ENCODE measurements at places on chromosomes 3 and 15. TPM values are rescaled to one million over a fixed set of nuclear protein-coding genes. Genes with fewer than 3 reads are reported as not detected.

The TOPAZ1 gene
- total RNA-seq, result not detected

The CRABP1 gene
- total RNA-seq, result 127 TPM

The IL5RA gene
- not detected for total RNA-seq

The ANKRD63 gene
- 0.74 TPM for total RNA-seq

The PYGO1 gene
- total RNA-seq, result 0.52 TPM

- H3K27me3 ChIP-seq, result no peaks in the 10 kb centered on the region
- H3K27ac ChIP-seq, result no peak overlapping the region
- H3K4me1 ChIP-seq, result no peaks in the 10 kb centered on the region
- no peak for DNase-seq
- peaks cover 6% of the 10 kb centered on the region for H3K36me3 ChIP-seq
Observed at GRCh38 chr3:194460566-194460965, 26.2 kb downstream of the ATP13A3 start.

- no peak overlapping the region for H3K27ac ChIP-seq
- no peak overlapping the region for H3K4me3 ChIP-seq
- no peaks in the 10 kb centered on the region for H3K36me3 ChIP-seq
- H3K4me1 ChIP-seq, result no peaks in the 10 kb centered on the region
Observed at GRCh38 chr15:25688166-25688565, 175.0 kb downstream of the ATP10A start.

DNA sequence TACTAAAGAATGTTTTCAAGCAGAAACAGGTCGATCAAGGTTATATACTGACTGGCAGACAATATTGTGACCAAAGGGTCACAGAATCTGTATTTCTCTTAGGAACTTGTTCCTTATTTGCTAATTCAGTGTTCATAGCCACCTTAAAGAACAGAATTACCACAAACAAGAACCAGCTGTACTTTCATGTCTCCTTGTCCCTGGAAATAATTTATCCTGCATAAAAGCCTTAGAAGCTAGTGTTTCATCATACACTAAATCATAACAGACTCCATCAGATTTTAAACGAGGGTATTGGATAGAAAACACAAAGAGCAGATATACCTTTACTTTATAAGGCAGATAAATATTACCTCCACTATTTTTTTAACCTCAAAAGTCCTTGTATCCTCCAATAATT is 6.4 kb downstream of the DNAJC19 start:
- H3K4me3 ChIP-seq, result no peak overlapping the region
- no peaks in the 10 kb centered on the region for H3K4me1 ChIP-seq
- H3K27me3 ChIP-seq, result no peaks in the 10 kb centered on the region
- peak overlapping the region; percentile 79 for H3K27ac ChIP-seq

GRCh38 chr3:161557445-161558150 is 61.0 kb downstream of the OTOL1 start:
- H3K36me3 ChIP-seq, result no peaks in the 10 kb centered on the region
- no peak overlapping the region for H3K4me3 ChIP-seq
- DNase-seq, result no peak
- no peak overlapping the region for H3K27ac ChIP-seq
- no peaks in the 10 kb centered on the region for H3K27me3 ChIP-seq

DNA sequence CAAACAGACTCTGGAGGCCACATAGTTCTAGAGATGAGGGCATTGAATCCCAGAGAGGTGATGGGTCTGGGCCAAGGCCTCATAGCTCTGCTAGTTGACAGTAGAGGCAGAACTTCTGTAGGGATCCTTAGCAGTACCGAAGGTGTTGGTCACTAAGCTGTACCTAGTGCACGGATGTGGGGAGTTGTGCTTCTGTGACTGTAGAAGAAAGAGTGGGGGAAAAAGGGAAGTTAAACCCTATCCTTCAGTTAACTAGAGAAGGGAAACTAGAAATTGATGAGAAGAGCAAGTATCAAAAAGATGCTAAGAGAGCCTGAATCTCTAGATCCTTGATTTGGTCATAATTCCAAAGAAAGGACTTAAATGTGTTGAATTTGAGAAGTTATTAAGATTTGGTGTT is 186.7 kb downstream of the NFKBIZ start:
- no peaks in the 10 kb centered on the region for H3K4me1 ChIP-seq
- no peaks in the 10 kb centered on the region for H3K27me3 ChIP-seq
- H3K27ac ChIP-seq, result no peak overlapping the region
- DNase-seq, result no peak

DNA sequence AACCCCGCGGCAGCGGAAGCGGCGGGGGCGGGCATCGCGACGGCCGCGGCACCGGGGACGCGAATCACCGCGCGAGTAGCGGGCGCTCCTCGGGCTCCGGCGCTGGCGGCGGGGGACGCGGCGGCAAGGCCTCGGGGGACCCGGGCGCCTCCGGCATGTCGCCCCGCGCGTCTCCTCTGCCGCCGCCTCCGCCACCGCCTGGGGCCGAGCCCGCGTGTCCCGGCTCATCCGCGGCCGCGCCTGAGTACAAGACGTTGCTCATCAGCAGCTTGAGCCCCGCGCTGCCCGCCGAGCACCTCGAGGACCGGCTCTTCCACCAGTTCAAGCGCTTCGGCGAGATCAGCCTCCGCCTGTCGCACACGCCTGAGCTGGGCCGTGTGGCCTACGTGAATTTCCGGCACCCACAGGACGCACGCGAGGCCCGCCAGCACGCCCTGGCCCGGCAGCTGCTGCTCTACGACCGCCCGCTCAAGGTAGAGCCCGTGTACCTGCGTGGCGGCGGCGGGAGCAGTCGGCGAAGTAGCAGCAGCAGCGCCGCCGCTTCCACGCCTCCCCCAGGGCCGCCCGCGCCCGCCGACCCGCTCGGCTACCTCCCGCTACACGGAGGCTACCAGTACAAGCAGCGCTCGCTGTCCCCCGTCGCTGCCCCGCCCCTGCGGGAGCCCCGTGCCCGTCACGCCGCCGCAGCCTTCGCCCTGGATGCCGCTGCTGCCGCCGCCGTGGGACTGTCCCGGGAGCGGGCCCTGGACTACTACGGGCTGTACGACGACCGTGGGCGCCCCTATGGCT is 675 bp downstream of the RBM15B start:
- H3K4me3 ChIP-seq, result peak overlapping the region; percentile 82
- peak overlapping the region; percentile 50 for H3K27ac ChIP-seq
- H3K36me3 ChIP-seq, result peaks cover 36% of the 10 kb centered on the region
- H3K27me3 ChIP-seq, result no peaks in the 10 kb centered on the region
- peak; percentile 51 for DNase-seq
- H3K4me1 ChIP-seq, result peaks cover 21% of the 10 kb centered on the region

GRCh38 chr3:195259475-195260279 is 11.3 kb downstream of the XXYLT1 start:
- H3K36me3 ChIP-seq, result no peaks in the 10 kb centered on the region
- DNase-seq, result peak; percentile 95
- peak overlapping the region; percentile 92 for H3K4me3 ChIP-seq

GRCh38 chr15:100349321-100349695 is 7.5 kb upstream of the ADAMTS17 start:
- no peaks in the 10 kb centered on the region for H3K4me1 ChIP-seq
- peak; percentile 32 for DNase-seq
- H3K36me3 ChIP-seq, result no peaks in the 10 kb centered on the region

- DNase-seq, result peak; percentile 76
- no peaks in the 10 kb centered on the region for H3K27me3 ChIP-seq
- no peaks in the 10 kb centered on the region for H3K4me1 ChIP-seq
- no peaks in the 10 kb centered on the region for H3K36me3 ChIP-seq
Observed at GRCh38 chr3:17894434-17895060, 152.1 kb upstream of the TBC1D5 start.

GRCh38 chr3:119630128-119630879 is 30.1 kb downstream of the POPDC2 start:
- no peaks in the 10 kb centered on the region for H3K27me3 ChIP-seq
- no peak overlapping the region for H3K4me3 ChIP-seq
- no peak overlapping the region for H3K27ac ChIP-seq
- no peaks in the 10 kb centered on the region for H3K4me1 ChIP-seq

DNA sequence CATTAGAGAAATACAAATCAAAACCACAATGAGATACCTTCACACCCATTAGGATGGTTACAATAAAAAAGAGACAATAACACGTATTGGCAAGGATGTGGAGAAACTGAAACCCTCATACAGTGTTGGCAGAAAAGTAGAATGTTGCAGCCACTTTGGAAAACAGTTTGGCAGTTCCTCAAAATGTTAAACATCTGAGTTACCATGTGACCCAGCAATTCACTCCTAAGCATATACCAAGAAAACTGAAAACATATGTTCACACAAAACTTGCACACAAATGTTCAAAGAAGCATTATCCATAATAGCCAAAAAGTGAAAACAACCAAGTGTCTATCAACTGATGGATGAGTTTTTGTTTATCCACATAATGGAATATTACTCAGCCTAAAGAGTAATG is 166.9 kb upstream of the FAM3D start:
- H3K4me1 ChIP-seq, result no peaks in the 10 kb centered on the region
- no peaks in the 10 kb centered on the region for H3K27me3 ChIP-seq
- H3K4me3 ChIP-seq, result no peak overlapping the region
- no peak for DNase-seq

GRCh38 chr3:75985432-75985831 is 200.1 kb upstream of the ZNF717 start:
- H3K4me3 ChIP-seq, result no peak overlapping the region
- no peak overlapping the region for H3K27ac ChIP-seq
- no peaks in the 10 kb centered on the region for H3K27me3 ChIP-seq
- DNase-seq, result no peak
- no peaks in the 10 kb centered on the region for H3K4me1 ChIP-seq

- H3K27ac ChIP-seq, result no peak overlapping the region
- H3K4me1 ChIP-seq, result peaks cover 10% of the 10 kb centered on the region
- H3K4me3 ChIP-seq, result no peak overlapping the region
- no peaks in the 10 kb centered on the region for H3K36me3 ChIP-seq
- H3K27me3 ChIP-seq, result no peaks in the 10 kb centered on the region
Observed at GRCh38 chr3:178388473-178388872, 147.8 kb upstream of the KCNMB2 start.

GRCh38 chr15:66630801-66631351 is 65.1 kb upstream of the LCTL start:
- no peaks in the 10 kb centered on the region for H3K27me3 ChIP-seq
- H3K36me3 ChIP-seq, result no peaks in the 10 kb centered on the region
- no peak for DNase-seq
- H3K4me3 ChIP-seq, result no peak overlapping the region
- H3K27ac ChIP-seq, result no peak overlapping the region

DNA sequence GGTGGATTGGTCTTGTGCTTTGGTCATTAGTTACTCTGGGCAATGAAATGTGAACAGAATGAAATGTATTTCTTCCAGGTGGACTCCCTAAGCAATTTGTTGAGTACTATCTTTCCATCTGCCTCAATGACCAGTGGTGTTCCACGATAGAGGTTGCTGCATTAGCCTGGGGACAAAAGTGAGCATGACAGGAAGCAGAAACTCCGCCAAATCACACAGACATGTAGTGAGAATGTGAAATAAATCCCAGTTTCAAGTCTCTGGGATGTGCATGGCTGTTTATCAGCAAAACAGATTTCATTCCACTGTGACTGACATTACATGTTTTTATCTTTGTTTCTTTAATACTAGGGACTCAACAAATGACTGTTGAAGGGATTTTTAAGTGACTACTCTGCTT is 63.3 kb upstream of the DCBLD2 start:
- no peaks in the 10 kb centered on the region for H3K27me3 ChIP-seq
- H3K4me3 ChIP-seq, result no peak overlapping the region
- no peak overlapping the region for H3K27ac ChIP-seq
- no peaks in the 10 kb centered on the region for H3K36me3 ChIP-seq
- H3K4me1 ChIP-seq, result no peaks in the 10 kb centered on the region

GRCh38 chr3:32449691-32450090 is 53.0 kb downstream of the CMTM6 start:
- no peak overlapping the region for H3K27ac ChIP-seq
- no peak overlapping the region for H3K4me3 ChIP-seq
- H3K27me3 ChIP-seq, result no peaks in the 10 kb centered on the region
- no peak for DNase-seq

- H3K4me1 ChIP-seq, result no peaks in the 10 kb centered on the region
- no peak overlapping the region for H3K27ac ChIP-seq
- DNase-seq, result no peak
Observed at GRCh38 chr3:1696669-1697275, 401.9 kb upstream of the CNTN4 start.

- no peaks in the 10 kb centered on the region for H3K36me3 ChIP-seq
- H3K4me3 ChIP-seq, result no peak overlapping the region
- no peaks in the 10 kb centered on the region for H3K4me1 ChIP-seq
- no peak overlapping the region for H3K27ac ChIP-seq
- no peak for DNase-seq
Observed at GRCh38 chr3:152915695-152916094, 80.8 kb downstream of the P2RY1 start.
